ENCODE measurements at places on chromosomes 16 and 17. TPM values are rescaled to one million over a fixed set of nuclear protein-coding genes. Genes with fewer than 3 reads are reported as not detected.

GRCh38 chr17:64028874-64029464, 8.5 kb upstream of the ICAM2 start:
- H3K36me3 ChIP-seq = no peaks in the 10 kb centered on the region
- H3K4me1 ChIP-seq = no peaks in the 10 kb centered on the region
- H3K4me3 ChIP-seq = no peak overlapping the region
- H3K27ac ChIP-seq = no peak overlapping the region

- no peaks in the 10 kb centered on the region for H3K36me3 ChIP-seq
- H3K27me3 ChIP-seq = peaks cover 3% of the 10 kb centered on the region
- DNase-seq = no peak
- no peaks in the 10 kb centered on the region for H3K4me1 ChIP-seq
- no peak overlapping the region for H3K27ac ChIP-seq
Observed at GRCh38 chr17:40779181-40779909, 3.0 kb downstream of the KRT27 start.

DNA sequence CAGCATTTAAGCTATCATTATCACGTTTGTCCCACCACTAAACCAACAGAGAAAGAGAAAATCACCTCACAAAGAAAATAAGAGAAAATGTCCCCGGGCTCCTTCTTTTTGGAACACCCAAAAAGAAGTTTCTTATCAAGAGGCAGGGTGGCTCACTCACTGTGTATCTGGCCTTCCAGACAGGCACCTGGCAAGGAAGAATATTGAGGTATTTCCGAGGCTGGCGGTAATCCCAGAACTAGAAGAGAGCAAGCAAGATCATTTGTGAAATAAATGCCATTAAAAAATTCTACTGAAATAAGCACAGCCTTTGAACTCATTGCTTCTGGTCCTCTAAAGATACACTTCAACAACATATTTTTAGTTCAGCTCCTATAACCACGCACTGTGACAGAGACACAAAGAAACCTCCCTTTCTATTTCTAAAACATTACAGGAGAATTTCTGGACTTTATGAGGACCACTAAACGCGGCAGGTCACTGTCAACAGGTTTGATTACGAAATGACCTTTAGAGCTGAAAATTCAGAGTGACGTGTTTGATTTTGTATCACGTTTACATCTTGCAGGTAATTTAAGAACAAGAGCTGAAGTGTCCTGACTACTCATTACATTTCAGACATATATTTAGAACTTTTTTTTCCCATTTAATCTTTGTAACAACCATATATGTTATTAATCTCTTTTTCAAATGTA, 61.0 kb downstream of the WDR59 start:
- peaks cover 39% of the 10 kb centered on the region for H3K36me3 ChIP-seq
- H3K27ac ChIP-seq = no peak overlapping the region
- no peaks in the 10 kb centered on the region for H3K27me3 ChIP-seq
- no peak overlapping the region for H3K4me3 ChIP-seq
- no peaks in the 10 kb centered on the region for H3K4me1 ChIP-seq

DNA sequence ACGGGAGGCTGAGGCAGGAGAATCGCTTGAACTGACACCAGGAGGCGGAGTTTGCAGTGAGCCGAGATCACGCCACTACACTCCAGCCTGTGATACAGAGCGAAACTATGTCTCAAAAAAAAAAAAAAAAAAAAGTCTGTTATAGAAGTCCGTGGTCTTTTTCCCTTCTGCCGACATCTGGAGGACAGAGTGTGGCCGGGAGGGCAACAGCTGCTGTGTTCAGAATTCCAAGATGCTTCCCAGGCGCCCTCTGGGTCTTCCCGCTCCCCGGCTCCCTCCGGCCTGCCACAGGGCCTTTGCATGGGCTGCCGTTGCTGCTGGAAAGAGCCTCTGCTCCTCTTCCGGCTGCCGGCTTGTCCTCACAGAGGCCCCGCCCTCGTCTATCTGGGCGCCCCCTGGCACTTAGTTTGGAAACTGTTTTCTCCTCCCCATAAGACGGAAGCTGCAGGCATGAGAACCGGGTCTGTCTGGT, 2.4 kb upstream of the CACNA1H start:
- no peaks in the 10 kb centered on the region for H3K4me1 ChIP-seq
- H3K4me3 ChIP-seq = no peak overlapping the region
- H3K27ac ChIP-seq = no peak overlapping the region
- no peak for DNase-seq
- H3K27me3 ChIP-seq = no peaks in the 10 kb centered on the region

Gene SPECC1
- 10.3 TPM for total RNA-seq

Gene CEP112
- total RNA-seq = 11.2 TPM

Gene DNAI2
- not detected for total RNA-seq
